ENCODE measurements at places on chromosomes 7 and 10.

DNA sequence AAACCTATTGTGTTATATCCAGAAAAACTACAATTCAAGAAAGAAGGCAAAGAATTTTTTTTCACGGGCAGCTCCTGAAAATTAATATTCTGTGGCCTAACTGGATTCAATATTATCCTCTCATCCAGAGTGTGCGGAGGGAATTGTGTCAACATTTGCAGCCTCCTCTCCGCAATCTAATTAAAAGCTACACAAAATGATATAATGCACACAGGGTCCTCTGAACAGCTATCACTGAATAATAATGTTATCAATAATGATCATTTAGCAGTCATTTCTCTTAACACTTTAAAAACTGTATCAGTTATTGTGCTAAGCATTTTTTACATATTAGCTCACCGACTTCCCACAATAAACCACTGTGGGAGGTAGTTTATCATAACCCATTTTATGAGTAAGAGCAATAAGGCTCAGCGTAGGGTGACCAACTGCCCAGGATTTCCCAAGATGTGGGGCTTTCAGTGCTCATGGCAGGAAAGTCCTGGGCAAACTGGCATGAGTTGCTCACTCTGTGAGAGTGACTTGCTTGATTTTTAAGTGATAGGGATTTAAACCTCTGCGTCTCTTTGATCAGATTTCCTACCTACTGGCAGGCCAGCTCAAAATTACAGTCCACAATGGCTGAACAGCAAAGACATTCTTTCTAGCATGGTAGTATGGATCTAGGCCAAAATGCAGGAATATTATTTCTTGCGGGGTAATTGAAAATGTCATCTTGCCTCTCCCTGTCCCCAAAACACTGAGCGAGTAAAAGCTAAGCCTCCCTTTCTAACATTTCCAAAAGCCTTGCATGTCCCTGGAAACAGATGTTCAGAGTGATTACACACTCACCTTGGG, 65.7 kb downstream of the AOAH start:
- H3K27ac ChIP-seq: no peak overlapping the region
- H3K4me1 ChIP-seq: peaks cover 9% of the 10 kb centered on the region
- no peaks in the 10 kb centered on the region for H3K27me3 ChIP-seq
- DNase-seq: no peak
- H3K36me3 ChIP-seq: no peaks in the 10 kb centered on the region

GRCh38 chr10:92656266-92656961, 33.3 kb upstream of the HHEX start:
- no peaks in the 10 kb centered on the region for H3K27me3 ChIP-seq
- H3K4me3 ChIP-seq: no peak overlapping the region
- no peaks in the 10 kb centered on the region for H3K4me1 ChIP-seq

- no peak for DNase-seq
- H3K4me1 ChIP-seq: no peaks in the 10 kb centered on the region
- H3K4me3 ChIP-seq: no peak overlapping the region
- H3K27me3 ChIP-seq: no peaks in the 10 kb centered on the region
Measured at GRCh38 chr7:113775401-113775800, 143.4 kb downstream of the PPP1R3A start.

GRCh38 chr7:135207406-135208101, 3.8 kb downstream of the WDR91 start:
- no peak overlapping the region for H3K27ac ChIP-seq
- H3K4me3 ChIP-seq: no peak overlapping the region
- peaks cover 29% of the 10 kb centered on the region for H3K4me1 ChIP-seq
- H3K27me3 ChIP-seq: no peaks in the 10 kb centered on the region
- DNase-seq: no peak

DNA sequence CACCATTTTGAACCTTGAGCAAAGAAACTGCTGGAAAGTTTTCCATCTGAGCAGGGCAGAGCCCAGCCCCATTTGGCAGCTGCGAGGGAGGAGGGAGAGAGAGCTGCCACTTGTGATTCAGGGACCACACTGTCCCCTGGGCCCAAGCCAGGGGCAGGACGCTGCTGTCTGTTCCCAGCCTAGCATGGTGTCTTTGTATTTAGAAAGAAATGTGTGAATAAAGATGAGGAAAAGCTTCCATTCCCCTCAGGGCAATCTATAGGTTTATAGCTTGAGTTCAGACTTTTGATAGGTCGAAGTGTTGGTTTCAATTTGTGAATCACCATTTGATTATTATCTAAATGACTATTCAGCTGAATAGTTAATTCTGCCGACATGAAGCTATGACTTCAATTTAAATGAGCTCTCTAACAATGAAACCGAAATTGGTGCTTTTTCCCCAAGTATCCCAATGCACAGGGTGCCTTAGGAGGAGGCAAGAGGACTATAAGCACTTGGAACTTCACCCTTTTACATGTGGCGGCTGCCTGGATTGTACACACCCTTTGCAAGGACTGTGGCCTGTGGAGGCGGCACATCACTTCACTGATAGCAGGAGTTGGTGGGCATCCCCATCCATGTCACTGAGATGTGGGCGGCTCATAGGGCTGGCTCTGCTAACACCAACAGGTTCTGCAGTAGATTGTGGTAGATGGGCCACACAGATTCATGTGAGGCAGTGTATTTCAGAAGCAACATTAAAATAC, 223.5 kb downstream of the CCDC3 start:
- peak; percentile 52 for DNase-seq
- H3K27me3 ChIP-seq: no peaks in the 10 kb centered on the region
- H3K4me3 ChIP-seq: no peak overlapping the region
- H3K27ac ChIP-seq: peak overlapping the region; percentile 24

DNA sequence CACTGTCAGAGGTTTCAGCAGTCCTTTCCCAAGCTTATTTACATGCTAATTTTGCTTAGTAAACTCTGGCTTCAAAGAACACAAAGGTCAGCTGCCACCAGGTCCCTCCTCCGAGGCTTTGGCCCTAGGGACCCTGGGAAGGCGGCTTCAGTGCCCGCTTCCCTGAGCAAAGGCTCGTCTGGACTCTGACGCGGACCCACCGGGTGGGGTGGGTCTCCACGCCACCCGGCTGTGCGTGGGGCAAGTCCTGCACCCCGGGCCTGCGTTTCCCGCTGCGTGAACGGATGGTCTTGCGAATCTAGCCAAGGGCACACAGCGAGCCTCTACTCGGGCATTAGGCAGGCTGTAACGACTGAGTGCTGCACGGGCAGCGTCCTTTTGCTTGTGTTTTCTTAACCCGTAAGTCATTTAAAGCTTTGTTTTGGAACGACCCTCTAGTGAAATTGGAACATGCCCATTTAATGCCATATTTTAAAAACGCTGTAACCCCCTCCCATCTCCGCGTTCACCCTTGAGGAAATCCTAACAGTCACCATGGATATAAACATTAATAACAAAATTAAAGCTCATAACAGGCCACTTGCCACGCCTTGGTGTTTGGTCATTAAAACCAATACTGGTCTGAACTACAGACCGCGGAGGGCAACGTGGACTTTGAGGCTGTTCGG, 828 bp downstream of the BNIP3 start:
- peak overlapping the region; percentile 65 for H3K27ac ChIP-seq
- no peak for DNase-seq
- peaks cover 38% of the 10 kb centered on the region for H3K4me1 ChIP-seq
- H3K27me3 ChIP-seq: no peaks in the 10 kb centered on the region
- H3K4me3 ChIP-seq: peak overlapping the region; percentile 80

DNA sequence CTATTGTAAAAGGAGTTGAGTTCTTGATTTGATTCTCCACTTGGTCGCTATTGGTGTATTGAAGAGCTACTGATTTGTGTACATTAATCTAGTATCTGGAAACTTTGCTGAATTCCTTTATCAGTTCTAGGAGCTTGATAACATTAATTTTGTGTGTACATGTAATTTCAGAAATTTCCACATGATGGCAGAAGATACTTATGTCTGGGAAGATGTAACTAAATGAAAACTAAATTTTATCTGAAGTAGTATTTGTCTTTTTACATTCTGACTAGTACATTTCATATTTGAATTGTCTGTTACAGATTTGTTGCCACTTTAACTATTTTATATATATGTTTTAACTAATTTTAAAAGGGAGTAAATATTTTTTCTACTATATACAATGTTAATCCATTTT, 27.6 kb downstream of the SDHAF3 start:
- no peaks in the 10 kb centered on the region for H3K27me3 ChIP-seq
- H3K36me3 ChIP-seq: peaks cover 28% of the 10 kb centered on the region
- no peak overlapping the region for H3K4me3 ChIP-seq
- no peaks in the 10 kb centered on the region for H3K4me1 ChIP-seq
- DNase-seq: no peak
- H3K27ac ChIP-seq: no peak overlapping the region

Measured in activated CD4-positive, alpha-beta memory T cell treated with anti-CD3 and anti-CD28 coated beads for 36 hours (primary cell).